ENCODE measurements at places on chromosomes 6 and 20. TPM values are rescaled to one million over a fixed set of nuclear protein-coding genes. Genes with fewer than 3 reads are reported as not detected.

CPNE5 gene
- 6.7 TPM for total RNA-seq

FAM8A1 gene
- total RNA-seq = 15.1 TPM

EMILIN3 gene
- 0.51 TPM for total RNA-seq

DNA sequence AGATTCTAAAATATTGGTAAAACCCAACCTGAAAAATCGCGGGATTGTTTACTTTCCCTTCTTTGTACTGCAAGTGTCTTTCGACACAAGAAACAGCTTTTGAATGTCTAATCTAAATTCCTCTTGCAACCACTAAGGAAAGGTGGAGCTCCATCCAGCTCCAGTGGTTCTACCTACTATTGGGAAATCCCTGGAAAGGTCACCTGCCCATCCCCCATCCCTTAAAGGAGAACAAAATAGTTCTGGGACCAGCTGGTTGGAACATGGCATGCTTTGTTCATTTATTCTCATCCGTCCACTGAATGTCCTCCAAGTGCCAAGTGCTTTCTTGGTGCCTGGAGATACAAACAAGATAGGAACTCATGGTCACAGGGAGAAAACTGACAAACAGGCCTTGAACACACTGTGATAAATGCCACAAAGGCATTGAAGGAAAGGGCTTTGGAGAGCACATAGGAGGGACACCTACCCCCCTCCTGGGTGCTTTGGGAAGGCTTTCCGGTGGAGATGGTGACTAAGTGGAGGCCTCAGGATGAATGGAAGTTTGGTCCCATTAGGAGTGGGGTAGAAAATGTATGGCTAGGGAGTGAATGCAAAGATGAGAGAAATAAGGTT is 2.3 kb upstream of the CITED2 start:
- no peak for DNase-seq

- peak; percentile 92 for DNase-seq
These were observed 44.8 kb downstream of the FGD2 start for GRCh38 chr6:37050045-37050853.

GRCh38 chr20:8267009-8267408 is 134.9 kb downstream of the PLCB1 start:
- no peak for DNase-seq

DNA sequence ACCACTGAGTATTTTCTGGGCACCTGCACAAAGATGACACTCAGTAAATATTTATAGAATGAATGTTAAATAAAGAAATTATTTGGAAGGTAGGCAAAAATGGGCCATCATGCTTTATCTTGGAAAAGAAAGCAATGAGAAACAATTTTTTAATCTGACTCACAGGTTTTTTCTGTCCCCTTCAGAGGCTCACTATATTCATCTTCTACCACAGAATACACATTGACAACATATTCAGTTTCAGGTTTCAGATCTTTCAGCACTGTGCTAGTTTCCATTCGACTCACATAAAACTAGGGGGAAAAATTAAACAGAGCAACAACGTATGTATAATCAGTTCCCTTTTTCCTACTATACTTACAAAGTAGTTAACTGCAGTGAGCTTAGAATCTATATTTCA is 58.3 kb downstream of the COL12A1 start:
- no peak for DNase-seq

DNA sequence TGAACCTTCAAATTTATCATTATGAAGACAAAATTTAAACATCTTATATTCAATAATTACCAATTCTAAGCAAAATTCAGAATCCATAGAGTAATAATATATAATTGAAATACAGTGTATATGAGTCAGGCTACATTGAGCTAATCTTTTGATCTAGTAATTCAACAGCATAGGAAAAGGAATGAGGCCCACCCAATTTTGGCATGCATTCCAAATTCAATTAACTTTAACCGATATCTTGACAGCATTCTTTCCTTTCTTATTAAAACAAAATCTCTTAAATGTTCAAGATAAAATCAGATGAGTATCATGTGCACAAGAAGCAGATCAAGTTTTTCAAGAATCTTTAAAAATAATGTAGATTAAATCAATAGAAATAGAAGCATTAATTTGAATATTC is 132.9 kb upstream of the QKI start:
- DNase-seq = no peak

DNA sequence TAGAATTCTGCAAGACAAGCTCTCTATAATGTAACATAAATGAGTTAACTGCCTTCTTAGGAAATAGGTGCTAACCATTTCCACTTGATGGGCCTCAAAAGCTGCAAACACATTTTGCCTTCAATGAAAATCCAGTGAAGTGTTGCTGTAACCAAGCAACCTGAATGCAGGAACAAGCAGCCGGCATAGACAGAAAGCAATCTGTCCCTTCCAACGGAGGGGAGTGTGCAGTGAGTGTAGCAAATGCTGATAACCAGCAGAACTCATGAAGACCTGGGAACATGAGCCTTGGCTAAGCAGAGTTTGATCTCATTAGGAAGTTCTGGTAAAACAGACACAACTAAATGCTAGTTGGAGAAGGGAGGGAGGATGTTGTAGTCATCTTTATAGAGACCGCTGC is 697.8 kb downstream of the KIF16B start:
- DNase-seq = no peak

DNA sequence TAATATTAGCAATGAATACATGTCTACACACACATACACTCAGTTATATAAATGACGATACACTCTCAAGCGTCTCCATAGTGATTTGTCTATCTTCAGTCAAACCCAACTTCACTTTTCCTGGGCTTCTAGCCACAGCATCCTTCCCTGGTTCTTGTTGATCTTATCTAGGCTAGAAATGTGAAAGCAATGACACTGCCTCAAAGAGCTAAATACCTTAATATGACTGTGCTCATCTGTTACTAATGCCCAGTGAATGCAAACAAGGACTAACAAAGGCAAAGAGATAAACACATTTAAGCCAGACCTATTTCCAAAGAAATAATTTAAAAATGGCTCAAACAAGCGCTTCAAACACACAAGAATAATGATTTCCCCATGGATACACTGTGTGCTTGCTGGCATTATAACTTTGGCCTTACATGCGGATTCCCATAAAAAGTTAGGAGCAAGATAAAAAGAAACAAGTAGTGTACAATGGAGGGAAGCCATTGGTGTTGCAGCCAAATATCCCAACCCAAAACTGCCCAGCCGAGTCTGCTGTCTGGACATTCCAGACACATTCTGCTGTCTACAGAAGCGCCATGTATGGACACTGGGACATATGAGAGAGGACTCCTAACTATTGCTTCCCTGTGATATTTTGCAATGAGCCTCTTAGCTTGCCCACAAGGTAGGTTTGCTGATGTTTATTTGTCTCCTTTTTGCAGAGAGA is 19.5 kb upstream of the DAAM2 start:
- no peak for DNase-seq

DNA sequence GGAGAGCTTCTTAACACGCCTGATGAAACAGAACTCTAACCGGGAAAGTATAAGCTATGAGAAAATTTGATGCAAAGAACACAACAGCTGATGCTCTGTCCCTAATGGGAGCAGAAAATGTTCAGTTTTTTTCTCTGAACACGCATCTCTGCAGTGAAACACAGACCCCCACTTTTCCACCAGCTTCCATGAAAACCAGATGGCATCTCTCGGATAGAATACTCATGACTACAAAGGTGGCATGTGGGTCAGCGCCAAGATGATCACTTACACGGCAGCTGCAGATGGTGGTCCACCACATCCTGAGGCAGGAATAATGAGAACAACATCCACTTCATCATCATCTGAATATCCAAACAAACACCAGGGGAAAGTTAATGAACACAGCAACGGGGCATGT is 85.2 kb upstream of the CNR1 start:
- no peak for DNase-seq

DNA sequence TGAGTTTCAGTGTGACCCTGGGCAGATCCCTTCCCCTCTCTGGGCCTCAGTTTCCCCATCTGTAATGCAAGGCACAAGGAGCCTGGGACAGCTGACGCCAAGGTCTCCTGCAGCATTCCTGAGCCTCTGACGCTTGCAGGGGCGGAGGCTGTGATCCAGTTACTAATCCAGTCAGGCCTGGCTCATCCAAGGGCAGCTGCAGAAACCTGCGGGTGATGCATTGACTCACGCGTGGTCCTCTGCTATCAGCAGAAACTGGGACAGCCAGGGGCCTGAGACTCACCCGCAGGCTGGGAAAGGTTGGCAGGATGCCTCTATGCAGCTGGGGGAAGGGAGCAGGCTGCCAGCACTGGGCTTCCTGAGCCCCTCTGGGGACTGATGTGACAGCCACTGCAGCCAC is 65.0 kb upstream of the SIRPA start:
- DNase-seq = peak; percentile 87

DNA sequence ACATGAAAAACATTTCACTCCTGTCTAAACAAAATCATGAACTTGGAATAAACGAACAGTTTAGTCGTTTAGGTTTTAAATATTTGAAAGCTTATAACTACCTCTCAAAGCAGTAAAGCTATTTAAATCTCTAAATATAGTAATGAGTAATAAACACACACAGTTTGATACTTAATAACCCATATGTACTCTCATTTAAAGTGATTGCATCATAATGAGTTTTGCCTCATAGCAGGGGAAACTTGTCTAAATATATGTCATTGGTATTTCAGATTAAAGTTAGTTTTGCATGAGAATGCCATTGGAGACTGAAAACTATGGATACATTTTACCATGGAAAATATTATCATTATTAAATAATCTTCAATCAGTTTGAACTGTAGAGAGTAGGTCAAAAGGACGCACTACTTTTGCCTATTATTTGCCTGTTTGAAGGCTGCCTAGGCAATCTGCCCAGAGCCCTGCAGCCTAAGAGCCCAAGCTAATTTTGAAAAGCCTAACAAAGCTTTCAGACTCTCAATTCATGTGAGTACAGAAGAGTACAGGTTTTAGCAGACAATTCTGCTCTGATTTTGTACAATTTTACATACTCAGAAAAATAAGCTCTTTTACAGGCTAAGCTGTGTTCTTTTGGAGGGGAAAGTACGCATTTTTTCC is 632.8 kb downstream of the HACE1 start:
- DNase-seq = no peak

DNA sequence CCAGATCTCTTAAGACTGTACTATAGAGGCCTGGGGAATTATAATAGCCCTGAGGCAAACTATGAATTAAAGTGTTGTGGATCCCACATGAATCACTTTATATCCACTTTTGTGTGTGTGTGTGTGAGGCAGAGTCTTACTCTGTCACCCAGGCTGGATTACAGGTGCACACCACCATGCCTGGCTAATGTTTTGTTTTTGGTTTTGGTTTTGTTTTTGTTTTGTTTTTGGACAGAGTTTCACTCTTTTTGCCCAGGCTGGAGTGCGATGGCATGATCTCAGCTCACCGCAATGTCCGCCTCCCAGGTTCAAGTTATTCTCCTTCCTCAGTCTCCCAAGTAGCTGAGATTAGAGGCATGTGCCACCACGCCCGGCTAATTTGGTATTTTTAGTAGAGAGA is 32.2 kb upstream of the MICB start:
- DNase-seq = no peak
